ENCODE measurements at places on chromosomes 3 and 15.
A peak's percentile ranks its signal among the peaks of the same experiment; 100 is the strongest.

- DNase-seq = no peak
These were observed 94.0 kb upstream of the LRRN1 start for GRCh38 chr3:3705090-3705775.

DNA sequence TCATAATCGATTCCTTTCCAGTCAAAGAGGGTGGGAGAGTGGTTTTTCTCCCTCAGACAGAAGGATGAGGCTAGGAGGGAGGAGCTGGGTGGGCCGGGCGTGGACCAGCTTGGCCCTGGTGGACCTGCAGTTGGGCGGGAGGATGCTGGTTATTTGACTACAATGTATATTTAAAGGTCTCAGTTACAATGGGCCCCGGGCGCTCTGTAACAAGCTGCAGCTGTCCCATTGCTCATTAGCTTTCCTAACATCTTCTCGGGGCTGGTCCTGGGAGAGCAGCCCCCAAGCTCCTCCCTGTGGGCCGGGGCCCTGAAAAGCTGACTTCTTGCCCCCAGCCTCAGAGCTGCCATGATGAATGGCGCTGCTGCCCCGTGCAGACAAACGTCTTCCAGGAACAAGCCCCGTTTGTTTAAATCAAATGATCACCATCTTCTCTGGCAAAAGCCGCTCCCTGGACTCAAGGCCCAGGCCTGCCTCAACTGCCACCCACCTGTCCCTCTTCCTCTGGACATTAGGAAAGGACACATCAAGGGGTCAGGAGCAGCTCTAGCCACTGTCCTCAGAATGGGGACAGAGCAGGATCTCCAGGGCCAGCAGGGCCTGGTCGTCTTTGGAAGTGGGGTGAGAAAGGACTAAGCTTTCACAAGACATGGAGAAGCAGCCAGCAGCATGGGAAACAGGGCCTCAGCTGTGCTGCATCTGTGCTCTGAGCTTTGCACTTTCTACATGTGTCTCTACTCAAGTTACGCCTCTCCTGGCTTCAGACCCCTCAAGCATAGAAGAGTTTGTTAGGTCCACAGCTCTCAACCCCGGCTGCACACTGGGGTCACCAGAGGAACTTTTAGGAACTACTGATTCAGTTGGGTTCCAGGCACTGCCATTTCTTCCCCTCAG lies 38.6 kb downstream of the MAGEF1 start:
- DNase-seq = no peak

DNA sequence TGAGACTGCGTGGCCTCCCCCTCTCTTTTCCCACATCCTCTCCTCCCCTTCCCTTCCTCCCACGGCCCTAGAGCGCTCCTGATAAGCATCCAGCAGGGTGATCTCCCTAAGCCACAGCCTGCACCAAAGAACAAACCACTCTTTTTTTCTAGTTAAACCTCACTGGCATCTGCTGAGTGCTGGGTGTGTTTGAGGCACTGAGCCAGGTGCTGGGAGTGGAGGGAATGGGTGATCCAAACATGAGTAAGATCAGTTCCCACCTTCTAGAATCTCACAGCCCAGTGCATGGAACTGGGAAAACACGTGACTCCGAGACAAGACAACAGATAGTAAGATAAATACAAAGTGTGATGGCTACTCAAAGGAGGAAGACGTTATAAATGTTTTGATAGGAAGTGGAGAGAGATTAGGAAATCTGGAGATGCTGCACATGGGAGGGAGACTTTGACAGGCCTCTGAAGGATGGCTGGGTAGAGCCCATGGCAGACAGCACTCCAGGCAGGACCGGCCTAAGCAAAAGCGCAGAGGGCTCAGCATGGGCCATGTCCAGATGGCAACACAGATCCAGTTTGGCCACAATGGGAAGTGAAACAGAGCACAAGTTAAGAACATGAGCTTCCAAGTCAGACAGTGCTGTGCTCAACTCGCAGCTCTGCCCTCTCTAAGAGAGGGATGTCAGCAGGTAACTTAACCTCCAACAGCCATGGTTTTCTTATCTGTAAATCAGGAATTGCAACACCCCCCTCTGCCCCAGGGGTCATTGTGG lies 55.6 kb downstream of the CCR3 start:
- DNase-seq = no peak

GRCh38 chr3:111712294-111713167 lies 117.4 kb upstream of the ZBED2 start:
- DNase-seq = peak; percentile 66

All from ACHN (cell line).